Activated CD4-positive, alpha-beta T cell treated with anti-CD3 and anti-CD28 coated beads, Interleukin-2, Interleukin-6, amounts not matched to agents 100 ng/mL and 50 ng/mL, durations not matched to agents 16 hours and 8 hours (primary cell): ENCODE measurements at places on chromosomes 16 and 17.

GRCh38 chr17:17758941-17759563 lies 77.7 kb downstream of the SREBF1 start:
- no peak for DNase-seq

- DNase-seq, result no peak
These were observed 9.7 kb upstream of the NXPH3 start for GRCh38 chr17:49565948-49566491.

- no peak for DNase-seq
These were observed 1.3 kb upstream of the MTSS2 start for GRCh38 chr16:70687102-70687511.

DNA sequence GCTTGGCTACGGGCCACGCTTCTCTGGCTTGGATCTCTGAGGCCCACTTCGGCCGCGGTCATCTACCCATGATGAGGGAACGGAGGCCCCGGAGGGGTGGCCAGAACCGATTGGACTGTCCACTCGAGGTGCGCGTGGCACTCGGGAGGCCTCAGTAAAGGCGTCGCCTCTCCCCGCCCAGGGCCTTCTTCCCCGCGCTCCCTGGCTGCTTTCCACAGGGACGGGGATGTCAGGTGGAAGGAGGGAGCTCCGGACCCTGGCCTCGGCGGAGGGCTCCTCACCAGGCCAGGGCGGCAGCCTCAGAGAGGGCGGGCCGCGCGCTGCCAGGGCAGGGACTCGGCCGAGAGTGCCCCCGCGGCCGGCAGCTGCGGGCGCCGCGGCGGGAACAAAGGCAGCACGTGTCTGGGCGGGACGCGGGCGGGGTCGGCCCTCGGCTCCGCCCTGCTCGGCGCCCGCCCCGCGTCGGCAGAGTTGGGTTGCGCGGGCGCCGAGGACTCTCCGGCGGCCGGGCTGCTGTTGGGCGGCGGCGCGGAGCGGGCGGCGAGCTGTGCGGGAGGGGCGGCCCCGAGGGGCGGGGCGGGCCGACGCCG lies 587 bp upstream of the CDK5R1 start:
- peak; percentile 67 for DNase-seq

- peak; percentile 73 for DNase-seq
These were observed 17.7 kb downstream of the BCL7C start for GRCh38 chr16:30875871-30876801.

DNA sequence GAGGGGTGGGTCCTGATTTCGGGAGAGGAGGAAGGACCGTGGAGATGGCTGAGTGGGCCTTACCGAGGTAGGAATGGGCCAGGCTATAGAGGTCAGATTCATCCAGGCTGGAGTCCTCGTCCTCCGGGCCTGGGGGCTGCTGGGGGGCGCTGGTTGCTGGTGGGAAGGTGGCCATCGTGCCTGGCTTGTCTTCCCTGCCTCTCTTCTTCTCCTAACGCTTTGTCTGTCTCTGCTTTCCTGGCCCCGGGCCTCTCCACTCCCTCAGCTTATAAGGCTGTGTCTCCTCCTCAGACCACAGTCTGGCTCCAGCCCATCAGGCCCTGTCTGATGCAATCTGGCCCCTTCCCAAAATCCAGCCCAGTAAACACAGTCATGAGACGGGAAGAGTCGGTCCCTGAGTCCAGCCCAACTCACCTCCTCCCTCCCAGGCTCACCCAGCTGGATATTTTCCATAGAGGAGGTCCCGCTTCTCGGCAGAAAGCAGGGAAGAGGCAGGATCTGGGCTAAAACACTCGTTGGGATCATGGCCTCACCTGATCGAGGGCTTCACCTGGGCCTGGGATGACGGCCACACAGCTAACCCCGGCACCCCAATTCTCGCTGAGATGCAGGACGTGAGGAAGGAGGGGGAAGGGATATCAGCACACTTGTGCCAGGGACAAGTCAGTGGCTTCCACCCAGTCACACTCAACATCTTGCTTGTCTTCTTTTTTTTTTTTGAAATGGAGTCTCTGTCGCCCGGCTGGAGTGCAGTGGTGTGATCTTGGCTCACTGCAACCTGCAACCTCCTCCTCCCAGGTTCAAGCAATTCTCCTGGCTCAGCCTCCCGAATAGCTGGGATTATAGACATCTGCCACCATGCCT lies at the start of gene NUPR1:
Gene NUPR1 (minus strand): TSS at position 242 of the 864 bp plus-strand sequence. CDS start 67 bp downstream, at position 175.
- no peak for DNase-seq

DNA sequence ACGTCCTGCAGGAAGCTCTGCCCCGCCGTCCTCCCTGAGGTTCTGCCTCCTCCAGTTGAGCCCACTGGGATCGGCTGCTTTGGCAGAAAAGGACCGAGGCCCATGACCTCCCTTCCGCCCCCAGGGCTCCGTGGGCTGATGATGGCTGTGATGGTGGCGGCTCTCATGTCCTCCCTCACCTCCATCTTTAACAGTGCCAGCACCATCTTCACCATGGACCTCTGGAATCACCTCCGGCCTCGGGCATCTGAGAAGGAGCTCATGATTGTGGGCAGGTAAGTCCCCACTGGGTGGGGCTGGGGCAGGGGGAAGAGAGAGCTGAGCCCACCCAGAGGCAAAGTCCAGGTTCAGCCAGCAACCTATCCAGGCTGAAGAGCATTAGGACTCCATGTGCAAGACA lies 61.1 kb downstream of the SLC5A11 start:
- no peak for DNase-seq

GRCh38 chr16:75065149-75065505 lies 51.5 kb downstream of the LDHD start:
- DNase-seq, result peak; percentile 44

- DNase-seq, result no peak
These were observed 8.2 kb downstream of the IGFBP4 start for GRCh38 chr17:40451420-40451819.

DNA sequence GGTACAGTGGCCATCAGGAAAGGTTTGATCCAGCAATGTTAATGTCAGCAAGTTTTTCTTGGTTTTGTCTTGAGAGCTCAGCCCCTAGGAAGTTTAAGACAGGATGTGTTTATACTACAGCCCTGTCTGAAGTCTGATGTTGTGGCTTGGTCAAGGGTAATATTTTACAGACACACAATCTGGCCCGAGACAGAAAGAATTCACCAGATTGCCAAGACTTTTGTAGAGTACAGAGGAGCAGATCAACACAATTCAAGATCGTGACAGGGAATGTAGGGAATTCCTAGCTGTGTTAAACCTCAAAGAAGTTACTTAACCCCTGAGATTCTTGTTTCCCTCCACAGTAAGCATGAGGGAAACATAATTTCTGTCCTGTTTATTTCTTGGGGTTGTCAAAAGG lies 63.1 kb downstream of the SHISA9 start:
- DNase-seq, result no peak

DNA sequence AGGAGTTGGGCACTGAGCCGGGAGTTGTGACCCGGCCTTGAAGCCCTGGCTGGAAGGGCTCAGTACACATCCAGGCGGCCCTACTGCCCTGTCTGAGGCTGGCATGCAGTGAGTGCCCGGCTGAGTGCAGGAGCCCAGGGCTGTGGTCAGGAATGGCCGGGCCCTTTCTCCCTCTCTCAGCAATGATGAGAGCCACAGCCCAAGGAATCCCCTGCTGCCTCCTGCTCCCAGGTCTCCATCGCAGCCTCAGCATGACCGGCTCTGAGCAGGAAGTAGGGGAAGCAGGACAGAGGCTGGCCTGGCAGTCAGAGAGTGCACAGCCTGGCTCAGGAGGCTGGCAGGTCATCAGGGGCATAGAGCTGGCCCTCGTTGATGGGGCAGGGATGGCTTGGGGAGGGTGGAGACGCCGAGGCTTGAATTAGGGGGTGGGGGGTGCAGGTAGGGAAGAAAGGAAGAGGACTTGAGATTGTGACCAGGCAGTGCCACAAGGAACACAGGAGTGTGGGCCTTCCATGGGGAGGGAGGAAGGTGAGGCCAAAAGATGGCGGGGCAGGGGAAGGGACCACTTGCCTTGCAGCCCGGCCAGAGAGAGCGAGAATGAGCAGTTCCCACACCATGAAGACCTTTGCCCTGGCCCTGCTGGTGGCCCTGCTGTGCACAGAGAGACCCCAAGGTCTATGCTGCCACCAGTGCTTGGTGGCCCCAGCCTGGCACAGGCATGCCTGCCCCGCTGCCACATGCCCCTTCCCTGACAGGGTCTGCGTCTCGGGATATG lies 32.1 kb upstream of the KRT17 start:
- no peak for DNase-seq

DNA sequence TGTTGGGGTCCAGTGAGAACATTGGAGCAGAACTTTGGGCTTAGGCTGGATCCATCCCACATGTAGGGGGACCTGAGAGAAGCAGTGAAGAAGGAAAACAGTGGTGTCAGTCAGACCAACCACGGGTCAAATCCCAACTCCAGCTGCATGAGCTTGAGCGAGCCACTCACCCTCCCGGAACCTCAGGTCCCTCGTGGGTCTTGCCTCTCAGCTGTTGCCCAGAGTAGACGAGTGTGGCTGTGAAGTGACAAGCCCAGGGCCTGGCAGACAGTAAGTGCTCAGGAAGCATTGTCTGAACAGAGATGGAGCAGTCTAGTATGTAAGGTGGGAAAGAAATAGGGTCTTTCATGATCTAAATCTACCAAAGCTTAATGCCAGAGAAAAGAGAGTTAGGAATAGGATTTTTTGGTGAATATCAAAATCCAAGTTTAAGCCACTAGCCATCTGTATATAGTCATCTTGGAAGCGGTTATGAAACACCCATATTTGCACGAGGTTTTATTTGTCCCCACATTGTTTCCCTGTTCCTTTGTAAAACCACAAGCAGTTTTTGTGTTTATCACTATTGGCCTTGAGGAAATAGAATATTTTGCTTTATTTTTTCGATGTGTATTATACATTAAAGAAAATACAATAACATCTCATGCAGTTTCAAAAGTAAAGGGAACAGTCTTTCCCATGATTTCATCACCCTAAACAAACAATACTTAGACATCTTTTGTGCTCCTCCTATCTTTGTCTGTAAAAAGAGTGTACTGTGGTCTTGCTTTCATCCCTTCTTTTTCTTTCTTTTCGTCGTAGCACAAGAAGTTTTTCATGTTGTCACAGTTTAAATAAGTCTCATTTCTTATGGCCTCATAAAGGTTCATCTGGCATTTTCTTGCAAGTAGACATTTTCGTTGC lies 112.0 kb downstream of the CLEC16A start:
- DNase-seq, result peak; percentile 51

- DNase-seq, result no peak
These were observed 4.5 kb upstream of the GALK1 start for GRCh38 chr17:75769536-75769935.

DNA sequence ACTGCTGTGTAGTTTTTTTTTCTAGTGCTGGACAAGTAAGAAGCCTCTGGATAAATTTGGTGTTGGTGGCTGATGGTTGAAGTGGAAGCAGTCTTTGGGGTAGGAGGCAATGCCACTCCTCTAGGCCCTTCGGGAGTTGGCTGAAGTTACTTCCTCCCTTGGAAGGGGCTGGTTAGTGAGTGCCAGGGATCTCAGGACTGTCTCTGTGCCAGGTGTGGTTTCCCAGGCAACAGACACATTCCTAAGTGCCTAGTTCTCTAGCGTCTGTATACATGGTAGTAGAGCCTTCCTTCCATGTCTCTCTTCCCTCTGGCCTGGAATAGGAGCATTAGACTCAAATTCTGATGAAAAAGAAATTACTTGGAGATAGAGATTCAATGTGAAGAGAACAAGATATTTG lies 15.3 kb downstream of the TMEM98 start:
- no peak for DNase-seq

GRCh38 chr16:77336637-77337036 lies 98.2 kb downstream of the ADAMTS18 start:
- DNase-seq, result no peak

- DNase-seq, result no peak
These were observed 31.0 kb upstream of the SMPD3 start for GRCh38 chr16:68479271-68479670.

- DNase-seq, result no peak
These were observed 7.4 kb downstream of the GIP start for GRCh38 chr17:48960834-48961515.

DNA sequence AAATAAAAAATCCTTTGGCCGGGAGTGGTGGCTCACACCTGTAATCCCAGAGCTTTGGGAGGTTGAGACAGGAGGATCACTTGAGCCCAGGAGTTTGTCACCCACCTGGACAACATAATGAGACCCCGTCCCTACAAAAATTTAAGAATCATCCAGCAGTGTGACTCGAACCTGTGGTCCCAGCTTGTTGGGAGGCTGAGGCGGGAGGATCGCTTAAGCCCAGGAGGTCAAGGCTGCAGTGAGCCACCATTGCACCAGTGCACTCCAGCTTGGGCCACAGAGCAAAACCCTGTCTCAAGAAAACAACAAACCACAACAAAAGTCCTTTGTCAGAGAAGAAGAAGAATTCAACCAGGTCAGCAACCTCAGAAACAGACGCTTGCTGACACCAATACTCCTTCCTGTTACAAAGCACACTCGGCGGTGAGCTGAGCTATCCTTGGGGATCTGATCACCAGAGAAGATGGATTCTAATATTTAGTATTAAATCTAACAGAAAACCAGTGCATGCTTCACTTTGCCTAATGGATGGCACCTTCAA lies 12.9 kb upstream of the PVALEF start:
- no peak for DNase-seq

DNA sequence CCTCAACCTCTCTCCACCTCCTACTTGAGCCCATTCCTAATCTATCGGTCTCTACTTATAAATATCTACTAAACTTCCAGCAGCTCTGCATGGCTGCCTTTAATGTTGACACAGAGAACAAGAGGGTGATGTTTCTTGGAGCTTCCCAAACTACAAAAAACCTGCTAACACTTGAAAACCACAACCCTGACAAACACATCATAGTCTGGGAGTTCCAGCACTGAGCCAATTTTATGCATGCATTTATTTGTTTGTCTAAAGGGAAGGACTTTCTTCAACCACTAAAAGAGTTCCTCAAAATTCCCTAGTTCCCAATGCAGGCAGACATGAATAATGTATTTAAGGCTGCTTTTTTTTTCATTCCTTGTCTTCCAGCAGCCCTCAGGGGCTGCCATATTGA lies 331.8 kb upstream of the XYLT1 start:
- no peak for DNase-seq

DNA sequence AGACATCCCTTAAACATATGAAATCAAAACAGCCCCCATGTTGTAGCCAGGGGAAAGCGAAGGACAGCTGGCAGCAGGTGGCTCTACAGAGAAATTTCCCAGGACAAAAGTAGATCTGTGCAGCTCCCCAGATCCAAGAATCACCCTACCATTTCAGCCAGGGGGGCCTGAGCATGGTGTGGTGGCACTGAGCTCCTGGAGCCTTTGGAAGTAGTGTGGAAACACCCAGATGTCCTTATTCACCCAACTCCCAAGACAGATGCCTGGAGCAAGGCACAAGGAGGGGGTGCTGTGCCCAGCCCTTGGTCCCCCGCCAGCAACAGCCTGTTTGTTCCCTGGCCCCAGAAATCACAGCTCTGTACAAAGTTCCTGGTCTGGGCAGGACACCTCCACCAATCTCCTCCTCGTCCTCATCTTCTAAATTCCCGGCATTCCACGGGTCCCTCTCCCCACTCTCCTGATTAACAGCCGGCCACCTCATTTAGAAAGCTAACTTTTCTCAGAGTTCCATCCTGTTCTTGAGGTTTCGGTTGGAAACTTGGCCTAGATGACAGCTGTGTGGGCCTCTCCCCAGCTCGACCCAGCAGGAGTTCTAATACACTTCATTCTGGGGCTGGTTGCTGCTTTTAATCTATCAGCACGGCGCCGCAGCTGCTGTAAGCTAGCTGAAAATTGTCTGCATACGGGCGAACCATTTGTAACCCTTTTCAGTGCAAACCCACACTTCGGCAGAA lies 191.1 kb downstream of the C16orf78 start:
- DNase-seq, result no peak
